ENCODE measurements at places on chromosomes 16 and 17.

GRCh38 chr16:50474138-50474537, 74.1 kb upstream of the NKD1 start:
- peak; percentile 30 for DNase-seq

DNA sequence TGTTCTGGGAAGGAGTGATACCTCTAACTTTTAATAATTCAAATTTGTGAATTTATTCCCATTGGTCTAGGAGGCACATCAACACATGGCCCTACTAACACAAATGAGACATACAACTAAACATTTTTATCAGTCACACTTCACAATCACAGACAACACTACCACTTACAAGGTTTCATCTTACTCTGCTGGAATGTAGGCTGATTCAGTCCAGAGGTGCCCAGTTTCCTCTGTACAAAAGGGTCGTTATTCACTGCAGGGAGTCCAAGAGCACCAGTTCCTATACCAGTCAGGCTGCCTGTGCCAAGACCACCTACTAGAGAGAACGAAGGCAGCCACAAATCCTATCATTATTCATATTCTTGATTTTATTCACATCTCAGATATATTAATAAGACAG, 41.4 kb downstream of the SETD6 start:
- no peak for DNase-seq

- no peak for DNase-seq
These were observed 1.7 kb downstream of the KRT222 start for GRCh38 chr17:40663252-40663651.

DNA sequence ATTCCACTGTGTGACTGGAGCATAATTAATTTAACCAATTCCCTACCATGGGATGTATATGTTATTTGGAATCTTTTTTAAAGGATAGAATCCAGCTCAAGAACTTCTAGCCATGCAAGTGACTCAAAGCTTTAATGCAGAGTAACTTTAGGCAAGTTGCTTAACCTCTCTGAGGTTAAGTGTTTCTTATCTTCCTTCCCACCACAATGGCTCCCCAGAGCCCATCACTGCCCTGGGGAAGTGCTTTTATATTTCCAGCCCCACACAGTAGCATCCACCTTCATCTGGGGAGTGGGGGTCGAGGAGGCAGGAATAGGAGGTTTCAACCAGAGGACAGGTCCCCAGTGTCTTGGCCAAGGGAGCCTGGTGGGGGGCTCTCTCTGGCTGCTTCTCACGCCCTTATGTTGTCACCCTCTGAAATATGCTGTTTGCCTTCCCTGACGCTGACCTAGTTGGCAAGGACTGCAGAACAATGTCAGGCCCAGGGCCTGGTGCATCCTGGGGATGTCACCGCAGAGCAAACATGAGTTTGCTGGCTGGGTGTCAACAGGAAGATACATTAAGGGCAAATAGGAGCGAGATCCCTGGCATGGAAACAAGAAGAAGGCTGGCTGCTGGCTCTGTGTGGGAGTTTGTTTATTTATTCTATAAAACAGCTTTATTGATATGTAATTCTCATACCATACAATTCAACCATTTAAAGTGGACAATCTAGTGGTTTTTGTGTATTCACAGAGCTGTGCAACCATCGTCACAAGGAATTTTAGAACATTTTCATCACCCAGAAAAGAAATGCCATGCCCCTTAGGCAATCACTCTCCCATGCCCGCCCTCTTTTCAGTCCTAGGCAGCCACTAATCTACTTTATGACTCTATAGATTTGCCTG, 46.6 kb upstream of the WSB1 start:
- DNase-seq = no peak

GRCh38 chr16:7217797-7218196, 114.8 kb upstream of the RBFOX1 start:
- no peak for DNase-seq

DNA sequence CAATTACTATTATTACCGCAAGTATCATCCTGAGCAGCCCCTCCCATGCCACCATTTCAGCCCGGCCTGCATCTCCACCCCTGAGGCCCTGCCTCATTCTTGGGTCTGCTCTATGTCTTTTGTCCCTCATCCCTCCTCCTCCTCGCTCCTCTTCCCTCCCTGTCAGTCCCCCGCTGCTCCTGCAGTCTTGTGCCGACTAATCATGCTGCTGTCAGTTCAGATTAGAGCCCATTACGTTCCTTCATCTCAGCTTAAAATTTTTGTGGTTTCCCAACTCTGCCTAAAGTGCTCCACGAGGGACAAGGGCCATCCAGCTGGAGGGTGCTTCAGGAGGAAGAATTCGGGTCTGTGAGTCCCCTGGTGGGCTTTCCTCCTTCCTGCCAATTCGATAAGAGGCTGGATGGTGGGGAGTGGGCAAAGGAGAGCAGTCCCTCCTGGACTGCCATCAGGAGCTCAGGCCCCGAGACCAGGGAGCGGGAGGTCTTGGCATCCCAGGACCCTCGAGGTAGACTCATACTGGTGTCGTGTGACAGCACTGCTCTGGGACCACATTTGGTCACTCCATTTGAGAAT, 32.9 kb upstream of the GOSR2 start:
- DNase-seq = no peak

DNA sequence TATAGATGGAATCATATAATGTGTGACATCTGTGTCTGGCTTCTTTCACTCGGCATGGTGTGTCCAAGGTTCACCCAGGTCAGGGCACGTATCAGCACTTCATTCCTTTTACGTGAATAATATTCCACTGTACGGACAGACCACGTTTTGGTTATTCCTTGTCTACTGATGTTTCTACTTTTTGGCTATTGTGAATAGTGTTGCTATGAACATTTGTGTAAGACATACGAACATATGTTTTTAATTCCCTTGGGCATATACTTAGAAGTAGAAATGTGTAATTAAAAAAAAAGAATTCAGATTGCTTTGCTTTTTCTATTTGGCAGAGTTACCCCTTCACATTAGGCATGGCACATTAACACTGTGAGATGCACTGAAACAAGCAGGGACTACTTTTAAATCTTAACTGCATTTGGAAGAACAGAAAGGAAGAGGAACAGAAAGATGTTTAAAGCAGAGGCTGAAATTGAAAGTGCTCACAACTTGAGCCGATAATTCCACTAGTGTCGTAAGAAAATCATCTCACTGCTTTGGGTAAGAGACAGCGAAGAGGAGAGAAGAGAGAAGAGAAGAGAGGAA, 105.3 kb downstream of the VPS53 start:
- no peak for DNase-seq

GRCh38 chr16:1726661-1727502, 20.9 kb downstream of the MAPK8IP3 start:
- DNase-seq = no peak

- no peak for DNase-seq
These were observed 3.7 kb downstream of the ELOB start for GRCh38 chr16:2773188-2773968.

DNA sequence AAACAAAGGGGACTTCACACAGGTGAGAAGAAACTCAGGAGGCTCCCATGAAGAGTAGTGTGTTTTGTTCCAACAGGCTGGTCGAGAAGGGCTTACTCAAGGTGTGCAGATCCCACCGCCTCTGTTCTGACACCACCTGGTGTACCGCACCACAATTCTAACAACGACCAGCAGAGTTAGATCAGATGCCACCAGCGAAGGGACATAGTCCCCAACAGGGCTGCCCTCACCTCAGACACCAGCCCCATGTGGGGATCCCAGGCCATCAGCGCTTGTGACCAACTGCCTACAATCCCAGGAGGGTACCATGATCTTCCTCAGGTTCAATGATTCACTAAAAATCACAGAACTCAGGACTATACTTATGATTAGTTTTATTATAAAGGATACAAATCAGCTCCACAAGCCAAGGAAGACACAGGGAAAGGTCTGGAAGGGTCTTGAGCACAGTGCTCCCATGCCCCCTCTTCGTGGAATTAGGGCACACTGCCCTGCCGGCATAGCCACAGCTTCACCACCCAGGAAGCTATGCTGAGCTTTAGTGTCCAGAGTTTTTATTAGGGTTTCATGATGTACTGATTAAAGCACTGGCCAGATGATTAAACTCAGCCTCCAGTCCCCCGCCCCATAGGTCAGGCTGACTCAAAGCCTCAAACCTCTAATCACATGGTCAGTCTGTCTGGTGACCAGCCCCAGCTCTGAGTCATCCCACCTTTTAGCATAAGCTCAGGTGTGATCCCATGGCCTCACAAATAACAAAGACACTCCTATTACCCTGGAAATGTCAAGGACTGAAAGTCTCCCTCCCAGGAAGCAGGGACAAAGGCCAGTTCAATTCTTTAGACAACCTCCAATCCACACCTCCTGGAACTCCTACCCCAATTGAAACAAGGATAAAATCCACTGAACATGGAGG, 26.0 kb downstream of the TRIM25 start:
- DNase-seq = no peak

DNA sequence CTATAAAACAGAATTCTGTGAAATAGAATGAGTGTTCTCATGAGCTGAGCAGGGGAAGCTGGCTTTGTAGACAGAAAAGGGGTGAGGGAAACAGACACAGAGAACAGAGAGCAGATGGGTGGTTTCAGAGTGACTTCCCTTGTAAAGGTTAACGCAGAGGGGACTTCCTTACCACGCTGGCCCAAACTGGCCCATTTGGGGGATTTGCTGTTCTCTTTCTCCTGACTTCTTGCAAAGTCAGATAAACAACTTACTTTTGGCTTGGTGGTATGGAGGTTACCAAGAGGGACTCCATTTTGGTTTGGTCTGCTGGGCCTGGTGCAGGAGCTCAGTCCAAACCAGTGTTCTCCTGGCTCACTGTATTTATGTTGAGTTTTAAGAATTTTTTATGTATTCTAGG, 48.4 kb downstream of the SEC14L1 start:
- peak; percentile 18 for DNase-seq

GRCh38 chr16:81645266-81645694, 133.8 kb upstream of the PLCG2 start:
- no peak for DNase-seq

DNA sequence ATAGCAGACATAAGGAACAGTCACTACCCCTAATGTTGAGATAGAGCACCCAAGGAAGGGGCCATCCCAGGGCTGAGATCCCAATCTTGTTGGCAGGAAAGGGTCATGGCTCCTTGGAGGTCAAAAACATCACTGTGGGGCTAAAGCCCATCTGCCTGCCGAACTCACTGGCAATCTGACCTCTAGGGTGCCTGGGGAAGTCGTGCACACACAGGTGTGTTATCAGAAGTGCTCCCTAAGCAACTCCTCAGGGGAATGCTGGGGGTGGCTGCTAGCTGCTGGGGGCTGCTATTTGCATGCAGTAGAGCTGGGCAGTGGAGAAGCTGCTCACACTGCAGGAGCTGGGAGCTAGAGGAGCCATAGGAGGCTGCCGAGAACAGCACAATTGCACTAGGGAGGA, 47.5 kb upstream of the PHOSPHO1 start:
- DNase-seq = no peak

DNA sequence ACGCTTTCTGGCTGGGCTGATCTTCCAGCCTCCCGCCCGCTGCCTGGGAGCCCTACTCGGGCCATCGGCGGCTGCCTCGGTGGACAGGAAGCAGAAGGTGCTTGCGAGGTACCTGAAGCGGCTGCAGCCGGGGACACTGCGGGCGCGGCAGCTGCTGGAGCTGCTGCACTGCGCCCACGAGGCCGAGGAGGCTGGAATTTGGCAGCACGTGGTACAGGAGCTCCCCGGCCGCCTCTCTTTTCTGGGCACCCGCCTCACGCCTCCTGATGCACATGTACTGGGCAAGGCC, 30.7 kb downstream of the CIITA start:
- no peak for DNase-seq

DNA sequence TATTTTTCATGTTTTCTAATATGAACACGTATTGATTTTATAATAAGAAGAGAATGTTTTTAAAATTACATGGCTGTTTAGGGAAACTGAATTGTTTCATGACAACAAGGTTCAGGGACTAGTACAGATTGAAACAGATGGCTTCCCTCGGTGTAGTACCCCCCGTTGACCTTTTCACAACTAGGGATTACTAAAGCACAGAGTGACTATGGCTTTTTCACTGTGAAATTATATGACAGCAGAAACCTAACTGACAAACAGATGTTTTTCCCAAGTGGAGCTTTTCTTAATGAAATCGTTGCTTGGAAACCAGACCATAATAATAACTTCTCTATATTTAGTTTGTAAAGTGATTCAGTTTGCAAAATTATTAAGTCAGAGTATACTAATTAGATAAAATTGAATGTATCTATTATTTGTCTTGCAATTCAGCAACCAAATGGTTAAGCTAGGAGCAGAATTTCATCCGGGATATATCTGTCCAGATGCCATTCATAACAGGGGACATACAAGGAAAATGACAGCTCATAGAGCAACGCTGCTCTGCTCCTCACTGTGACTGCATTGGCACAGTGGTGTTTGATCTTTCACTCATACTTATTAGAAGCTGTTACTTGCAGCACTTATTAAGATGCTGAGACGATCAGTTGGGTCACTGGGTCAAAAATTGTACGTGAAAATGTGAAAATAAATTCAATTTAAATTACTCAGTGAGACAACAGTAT, 111.7 kb downstream of the TANGO6 start:
- no peak for DNase-seq

GRCh38 chr17:34637041-34637547, 57.7 kb downstream of the TMEM132E start:
- no peak for DNase-seq

DNA sequence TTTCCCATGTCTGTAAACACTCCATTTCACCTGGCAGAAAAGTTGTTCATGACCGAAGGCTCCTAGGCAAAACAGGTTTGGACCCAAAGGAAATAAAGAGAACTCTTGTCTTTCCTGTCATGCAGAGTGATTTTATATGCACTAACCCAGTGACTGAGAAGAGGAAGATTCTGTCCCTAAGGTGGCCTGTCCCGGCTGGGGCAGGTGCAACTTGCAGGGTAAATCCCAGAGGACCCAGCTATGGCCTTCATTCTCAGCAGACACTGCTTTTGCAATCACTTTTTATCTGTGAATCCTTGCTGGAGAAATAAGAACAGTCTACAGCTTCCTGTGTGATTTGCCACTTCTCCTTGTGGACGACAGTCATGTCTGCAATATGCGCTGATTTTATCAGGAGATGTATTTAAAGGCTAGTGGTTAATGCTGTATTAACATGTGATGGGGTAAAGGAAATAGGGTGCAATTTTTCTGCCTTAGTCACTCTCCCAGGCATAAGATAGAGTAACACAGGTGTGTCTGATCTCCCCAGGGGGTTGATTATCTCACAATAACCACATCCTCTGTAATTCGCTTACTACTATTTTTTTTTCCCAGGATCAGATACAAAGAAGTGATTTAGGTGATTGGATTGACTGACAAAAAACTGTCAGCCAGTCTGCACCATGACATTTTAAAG, 696.8 kb upstream of the SOX9 start:
- no peak for DNase-seq

DNA sequence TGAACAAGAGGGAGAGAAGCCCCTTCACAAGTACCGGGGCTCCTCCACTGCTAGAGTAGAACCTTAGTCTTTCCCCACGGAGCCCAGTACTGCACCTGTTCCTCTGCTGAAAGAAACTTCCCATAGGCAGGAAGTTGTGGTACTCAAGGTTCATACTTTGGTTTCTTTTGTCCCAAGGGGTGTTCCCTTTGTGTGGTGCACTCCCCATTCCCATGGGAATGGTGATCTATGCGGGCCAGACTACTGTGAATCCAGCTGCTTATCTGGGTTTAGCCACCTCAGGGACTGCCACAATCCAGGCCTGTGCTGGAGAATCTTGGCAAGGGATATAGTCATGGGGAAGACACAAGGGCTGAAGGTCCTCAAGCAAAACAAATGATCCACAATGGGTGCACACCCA, 110.6 kb downstream of the PHKB start:
- DNase-seq = no peak

Measured in stimulated activated CD4-positive, alpha-beta T cell treated with anti-CD3 and anti-CD28 coated beads, Interleukin-4, amount 100 ng/mL, for 24 hours (primary cell).